NCI-H1930 (cell line): ENCODE measurements at places on chromosomes 3 and 15.

DNA sequence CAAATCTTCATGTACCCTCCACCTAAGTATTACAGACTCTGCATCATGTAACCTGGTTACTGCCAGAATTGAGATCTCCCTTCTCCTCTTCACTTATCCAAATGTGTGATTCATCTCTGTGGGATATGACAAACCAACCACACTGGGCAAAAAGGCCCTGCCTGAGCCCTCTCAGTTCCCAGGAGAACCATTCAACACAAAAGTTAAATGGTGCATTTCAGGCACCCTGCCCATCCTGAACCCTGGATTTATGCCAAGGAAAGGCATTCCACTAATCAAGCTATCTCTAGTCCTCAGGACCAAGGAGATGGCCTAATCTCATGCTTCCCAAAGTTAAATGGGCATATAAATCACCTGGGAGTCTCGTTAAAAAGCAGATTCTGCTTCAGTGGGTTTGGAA, 108.5 kb downstream of the TNIK start:
- DNase-seq = no peak

DNA sequence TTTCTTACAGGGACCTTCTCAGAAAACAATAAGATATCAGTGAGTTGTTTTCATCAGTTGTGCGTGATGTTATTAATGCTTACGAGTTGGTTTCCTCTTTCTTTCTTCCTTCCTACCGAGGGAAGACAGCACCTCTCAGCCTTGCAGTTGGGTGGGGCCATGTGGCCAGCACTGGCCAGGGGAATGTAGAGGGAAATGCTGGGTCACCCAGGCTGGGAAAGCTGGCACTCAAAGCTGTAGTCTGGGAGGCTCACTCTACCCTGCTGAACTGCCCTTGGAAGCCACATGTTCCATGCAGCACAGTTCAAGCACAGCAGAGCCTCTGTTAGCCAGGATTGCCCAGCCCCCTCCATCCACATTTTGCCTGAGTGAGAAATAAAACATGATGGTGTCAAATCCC, 10.1 kb upstream of the CHCHD6 start:
- DNase-seq = no peak

DNA sequence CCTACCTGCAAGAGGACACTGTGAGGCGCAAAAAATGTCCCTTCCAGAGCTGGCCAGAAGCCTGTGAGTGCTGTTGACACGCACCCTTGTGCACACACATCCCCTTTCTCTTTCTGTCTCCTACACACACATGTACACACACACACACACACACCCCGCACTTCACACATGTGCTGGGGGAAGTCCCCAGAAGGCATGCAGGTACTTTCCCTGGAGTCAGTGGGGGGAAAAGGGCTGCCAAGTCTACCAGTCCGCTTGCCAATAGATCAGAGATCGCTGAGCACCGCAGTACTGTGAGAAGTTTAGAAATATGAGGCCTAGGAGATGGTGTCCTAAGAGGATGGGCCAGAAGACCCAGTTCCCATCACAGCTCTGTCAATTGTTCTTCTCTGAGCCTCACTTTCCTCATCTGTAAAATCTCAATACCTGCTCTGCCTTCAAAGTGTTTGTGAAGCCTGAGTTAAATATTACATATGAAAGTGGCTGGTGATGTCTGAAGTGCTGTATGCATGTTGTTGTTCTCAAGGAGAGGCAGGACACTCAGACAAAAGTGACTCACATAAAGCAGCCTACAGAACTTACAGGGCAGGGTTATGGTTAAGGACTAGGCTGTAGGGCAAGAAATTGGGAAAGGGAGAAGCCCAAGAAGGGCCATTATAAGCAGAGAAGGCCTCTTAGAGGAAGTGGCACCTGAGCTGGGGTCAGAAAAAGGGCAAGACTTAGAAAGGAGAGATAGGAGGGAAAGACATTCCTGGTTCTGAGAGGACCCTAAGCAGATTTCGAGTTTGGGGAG, 6.8 kb downstream of the IL17RE start:
- DNase-seq = no peak

- peak; percentile 7 for DNase-seq
Observed at GRCh38 chr3:71026634-71027578, 556.6 kb downstream of the FOXP1 start.

DNA sequence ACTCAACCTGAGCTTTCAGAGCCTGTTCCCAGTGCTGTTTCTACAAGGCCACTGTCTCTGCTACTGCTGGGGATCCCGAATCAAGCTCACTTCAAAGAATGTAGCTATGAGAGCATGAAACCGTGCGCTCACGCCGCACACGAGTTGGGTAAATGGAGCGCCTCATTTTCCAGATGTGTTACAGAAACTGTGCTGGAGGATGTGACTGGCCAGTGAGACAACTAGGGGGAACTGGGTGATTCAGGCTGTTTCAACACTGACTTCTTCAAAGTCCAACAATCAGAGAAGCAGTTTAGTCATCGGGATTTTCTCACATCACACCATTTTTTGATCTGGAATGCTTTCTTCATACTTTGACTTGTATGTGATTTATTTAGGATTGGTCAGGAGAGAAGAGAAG, 3.5 kb downstream of the ZNF710 start:
- DNase-seq = no peak

DNA sequence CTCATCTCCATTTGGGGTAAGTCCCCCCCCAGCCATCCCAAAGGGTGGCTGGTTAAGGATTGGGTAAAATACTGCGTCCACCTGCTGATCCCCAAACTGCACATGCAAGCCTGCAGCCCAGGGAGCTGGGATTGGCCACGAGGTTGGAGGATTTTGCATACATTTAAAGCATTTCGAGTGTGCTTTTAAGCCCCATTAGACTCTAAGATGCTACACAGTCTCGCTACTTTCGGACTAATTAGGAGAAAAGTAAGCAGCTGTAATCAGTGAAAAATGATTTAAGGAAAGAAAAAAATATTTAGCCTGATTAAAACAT, 23.9 kb downstream of the SLC6A6 start:
- no peak for DNase-seq

GRCh38 chr15:40441565-40442531, 1.1 kb downstream of the BAHD1 start:
- DNase-seq = no peak

- DNase-seq = no peak
Observed at GRCh38 chr3:46183330-46183729, 24.8 kb downstream of the CCR1 start.

GRCh38 chr15:79516646-79517045, 84.5 kb downstream of the MINAR1 start:
- DNase-seq = no peak

DNA sequence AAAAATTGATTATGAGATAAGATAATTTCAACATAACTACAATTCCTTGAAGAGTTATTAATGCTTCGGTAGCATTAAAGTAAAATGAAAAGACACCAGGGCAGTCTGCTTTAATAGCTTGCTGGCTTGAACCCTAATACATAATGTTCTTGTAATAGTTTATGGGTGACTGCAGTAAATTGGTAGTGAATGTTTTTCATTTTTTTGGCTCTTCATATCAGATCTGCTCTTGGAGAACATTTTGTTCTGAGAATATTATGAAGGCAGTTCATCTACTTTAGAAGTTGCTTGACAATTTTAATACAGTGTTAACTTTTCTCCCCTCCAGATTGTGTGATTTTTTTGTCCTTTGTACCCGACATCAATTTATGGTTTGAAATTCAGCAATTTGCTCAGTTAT, 128.4 kb downstream of the ZBTB20 start:
- DNase-seq = no peak

GRCh38 chr3:126259411-126260391, 79.3 kb upstream of the ALDH1L1 start:
- no peak for DNase-seq

- no peak for DNase-seq
Observed at GRCh38 chr15:44719293-44719999, 8.1 kb downstream of the B2M start.

GRCh38 chr3:52245322-52246263, at the start of gene PPM1M:
Gene PPM1M, plus strand, starts transcription at chr3:52245759. Its CDS starts 66 bp downstream, at chr3:52245825.
- no peak for DNase-seq

DNA sequence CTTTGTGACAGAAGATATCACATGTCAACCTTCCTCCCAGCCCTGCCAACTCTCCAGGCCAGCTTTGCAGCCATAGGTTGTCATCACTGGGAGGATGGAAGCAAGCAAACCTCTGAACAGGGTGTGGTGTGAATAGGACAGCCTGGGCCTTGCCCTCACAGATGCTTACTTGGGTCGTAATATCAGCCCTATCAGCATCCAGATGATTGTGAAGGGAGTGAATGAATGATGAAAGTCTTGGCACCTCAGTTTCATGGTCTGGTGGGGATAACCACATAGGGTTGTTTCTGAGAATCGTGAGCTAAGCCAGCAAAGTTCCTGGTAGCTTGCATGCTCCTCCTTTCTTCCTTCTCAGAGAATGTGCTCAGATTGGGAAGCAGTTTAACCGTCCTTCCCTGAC, 55.1 kb upstream of the POLR2M start:
- no peak for DNase-seq

DNA sequence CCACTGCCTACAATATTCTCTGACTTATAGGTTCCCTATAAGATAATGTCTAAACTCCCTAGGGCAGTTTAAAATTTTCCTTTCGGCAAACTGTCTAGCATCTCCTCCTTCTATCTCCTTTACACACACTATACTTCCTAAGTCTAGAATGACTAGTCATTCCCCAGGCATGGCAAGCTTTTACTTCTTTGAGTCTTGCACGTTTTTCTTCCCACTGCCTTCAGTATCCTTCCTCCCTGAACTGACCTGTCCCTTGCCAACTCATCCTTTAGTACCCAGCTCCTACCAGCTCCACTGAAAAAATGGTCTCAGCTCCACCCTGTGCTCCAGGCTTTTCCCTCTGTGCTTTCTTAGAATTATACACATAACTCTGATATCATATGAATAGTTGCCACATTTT, 93.8 kb upstream of the KBTBD8 start:
- no peak for DNase-seq

DNA sequence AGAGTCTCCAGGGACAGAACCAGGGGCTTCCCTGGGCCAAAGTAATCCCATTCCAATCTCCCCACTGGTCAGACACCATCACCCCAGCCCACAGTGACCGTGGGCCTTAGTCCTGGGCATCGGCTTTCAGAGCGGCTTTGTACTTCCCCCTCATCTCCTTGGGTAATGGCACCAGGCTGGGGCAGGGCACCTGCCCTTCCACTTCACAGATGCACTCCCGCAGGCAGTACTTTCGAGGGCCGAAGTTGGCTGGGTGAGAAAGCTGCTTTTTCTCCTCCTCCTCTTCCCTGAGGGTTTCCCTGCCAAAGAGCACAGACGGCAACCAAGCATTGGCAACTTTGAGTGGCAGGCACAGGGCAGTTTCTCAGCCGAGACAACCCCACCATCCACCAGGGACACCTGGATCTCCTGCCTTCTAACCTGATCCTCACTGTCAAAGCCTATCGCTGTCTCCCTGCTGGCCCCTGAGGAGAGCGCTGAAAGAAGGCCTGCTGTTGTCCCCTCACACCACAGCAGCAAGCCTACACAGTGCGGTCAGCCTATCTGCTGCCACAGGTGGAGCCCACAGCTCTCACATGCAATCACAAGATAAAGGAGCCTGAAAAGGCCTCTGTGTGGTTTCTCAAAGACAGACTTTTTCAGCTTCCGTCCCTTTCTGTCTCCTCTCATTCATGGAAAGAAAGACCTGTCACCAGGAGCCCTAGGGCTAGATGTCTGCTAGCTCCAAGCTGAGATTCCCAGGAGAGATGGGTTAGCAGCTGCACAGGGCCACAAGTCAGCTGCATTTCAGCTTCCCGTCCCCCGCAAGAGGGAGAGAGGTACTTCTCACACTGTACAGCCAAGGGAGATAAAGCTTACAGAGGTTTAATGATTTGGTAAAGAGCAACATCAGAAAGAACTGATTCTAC, 12.5 kb downstream of the MRPS25 start:
- DNase-seq = no peak
